NCI-H2081 treated with DMSO at 0.1 percent for 48 hours (cell line): ENCODE measurements at places on chromosomes 12 and 14.

- DNase-seq = no peak
Measured at GRCh38 chr14:103510724-103511693, 11.6 kb downstream of the CKB start.

DNA sequence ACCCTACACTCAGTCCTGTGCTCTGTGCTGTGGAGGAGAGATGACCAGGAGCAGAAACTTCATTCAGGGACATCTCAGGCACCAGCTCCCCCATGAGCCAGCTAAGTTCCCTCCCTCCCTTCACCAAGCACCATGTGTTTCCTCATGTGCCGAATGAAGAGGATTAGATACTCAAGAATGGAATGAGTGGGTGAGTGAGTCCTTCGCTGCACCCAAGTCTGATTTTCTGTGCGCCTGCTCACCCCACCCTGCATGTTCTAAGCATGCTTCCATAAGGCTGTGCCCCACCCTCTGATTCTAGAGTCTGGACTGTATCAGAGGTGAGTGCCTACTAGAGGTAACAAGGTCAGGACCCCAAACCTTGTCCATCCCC lies 12.1 kb downstream of the SERPINA5 start:
- no peak for DNase-seq

DNA sequence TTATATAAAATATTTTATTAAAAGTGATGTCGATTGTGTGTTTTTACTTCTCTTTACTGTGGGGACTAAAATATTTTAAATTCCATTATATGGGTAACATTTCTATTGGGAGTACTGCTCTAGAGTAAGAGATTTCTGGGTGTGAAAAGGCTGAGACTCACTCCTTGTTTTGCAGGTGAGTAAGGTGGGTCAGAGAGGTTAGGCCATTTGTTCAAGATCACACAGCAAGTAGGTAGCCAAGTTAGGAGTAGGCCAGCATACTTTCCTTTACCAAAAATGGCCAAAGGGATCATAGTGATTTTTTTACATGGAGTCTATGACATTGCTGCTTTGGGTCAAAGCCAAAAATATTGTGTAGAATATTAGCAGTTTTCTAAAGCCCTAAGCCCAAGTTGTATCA lies 138.0 kb downstream of the ETV6 start:
- DNase-seq = no peak

DNA sequence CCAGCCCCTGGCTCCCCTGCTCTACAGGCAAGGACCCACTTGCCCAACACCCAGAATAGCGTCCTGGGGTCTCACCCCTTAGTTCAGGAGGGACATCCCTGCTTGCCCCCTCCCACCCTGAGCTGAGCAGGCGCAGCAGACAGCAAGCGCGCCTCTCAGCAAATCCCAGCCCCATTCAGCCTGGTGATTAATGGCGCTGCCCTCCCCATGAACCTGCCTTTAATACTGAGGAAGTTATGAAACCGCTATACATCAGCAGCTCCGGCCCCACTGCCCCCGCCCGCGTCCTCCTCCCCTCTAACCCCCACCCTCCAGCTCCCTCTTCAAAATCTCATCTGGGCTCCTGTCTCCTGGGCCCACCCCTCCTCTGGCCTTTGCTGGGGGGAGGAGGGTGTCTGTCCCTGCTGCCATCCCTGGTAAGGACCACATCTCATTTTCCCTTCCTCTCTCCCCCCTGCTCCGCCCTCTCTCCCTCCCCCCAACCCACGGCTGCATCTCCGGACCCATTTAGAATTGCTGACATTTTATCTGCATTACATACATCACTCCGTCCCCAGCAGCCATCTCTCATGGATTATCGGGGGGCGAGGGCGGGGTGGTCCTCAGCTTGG lies 7.1 kb upstream of the SMUG1 start:
- DNase-seq = no peak

DNA sequence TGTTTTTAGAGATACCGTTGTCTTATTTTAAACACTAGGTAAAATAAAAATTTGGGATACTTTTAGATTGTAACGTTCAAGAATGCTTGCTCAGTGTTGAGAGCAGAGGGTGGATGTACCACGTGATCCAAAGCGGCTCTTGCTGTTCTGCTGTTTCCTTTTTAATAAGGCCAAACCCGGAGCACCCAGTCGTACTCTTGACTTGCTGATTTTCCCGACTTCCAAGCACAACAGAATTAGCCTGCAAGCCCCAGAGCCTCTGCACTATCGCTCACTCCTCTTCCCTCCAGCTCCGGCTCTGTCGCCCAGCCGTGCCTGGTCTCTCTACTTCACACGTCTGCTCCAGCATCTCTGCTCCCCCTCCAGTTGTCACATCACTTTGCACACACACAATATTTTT lies 77.3 kb downstream of the EMP1 start:
- no peak for DNase-seq

DNA sequence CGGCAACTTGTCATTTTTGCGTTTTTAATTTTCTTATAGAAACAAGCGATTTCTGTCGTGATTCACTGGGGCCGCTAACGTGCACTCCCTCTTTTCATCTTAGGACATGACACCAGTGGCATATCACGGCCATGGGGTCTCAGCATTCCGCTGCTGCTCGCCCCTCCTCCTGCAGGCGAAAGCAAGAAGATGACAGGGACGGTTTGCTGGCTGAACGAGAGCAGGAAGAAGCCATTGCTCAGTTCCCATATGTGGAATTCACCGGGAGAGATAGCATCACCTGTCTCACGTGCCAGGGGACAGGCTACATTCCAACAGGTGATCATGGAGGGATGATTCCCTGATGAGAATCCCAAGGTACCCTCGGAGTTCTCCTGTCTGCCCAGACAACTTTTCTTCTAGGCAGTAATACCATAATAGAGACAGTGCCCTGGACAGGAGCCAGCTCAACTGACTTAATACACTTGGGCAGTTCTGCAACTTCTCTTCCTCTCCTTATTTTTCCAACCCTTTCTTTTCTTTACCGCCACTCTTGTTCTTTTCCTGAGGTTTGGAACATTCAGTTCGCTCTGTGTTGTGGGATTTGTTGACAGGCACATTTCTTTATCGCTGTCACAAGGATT lies 821 bp downstream of the TMEM106C start:
- DNase-seq = no peak

GRCh38 chr14:81980601-81981306 lies 447.1 kb upstream of the SEL1L start:
- DNase-seq = no peak

DNA sequence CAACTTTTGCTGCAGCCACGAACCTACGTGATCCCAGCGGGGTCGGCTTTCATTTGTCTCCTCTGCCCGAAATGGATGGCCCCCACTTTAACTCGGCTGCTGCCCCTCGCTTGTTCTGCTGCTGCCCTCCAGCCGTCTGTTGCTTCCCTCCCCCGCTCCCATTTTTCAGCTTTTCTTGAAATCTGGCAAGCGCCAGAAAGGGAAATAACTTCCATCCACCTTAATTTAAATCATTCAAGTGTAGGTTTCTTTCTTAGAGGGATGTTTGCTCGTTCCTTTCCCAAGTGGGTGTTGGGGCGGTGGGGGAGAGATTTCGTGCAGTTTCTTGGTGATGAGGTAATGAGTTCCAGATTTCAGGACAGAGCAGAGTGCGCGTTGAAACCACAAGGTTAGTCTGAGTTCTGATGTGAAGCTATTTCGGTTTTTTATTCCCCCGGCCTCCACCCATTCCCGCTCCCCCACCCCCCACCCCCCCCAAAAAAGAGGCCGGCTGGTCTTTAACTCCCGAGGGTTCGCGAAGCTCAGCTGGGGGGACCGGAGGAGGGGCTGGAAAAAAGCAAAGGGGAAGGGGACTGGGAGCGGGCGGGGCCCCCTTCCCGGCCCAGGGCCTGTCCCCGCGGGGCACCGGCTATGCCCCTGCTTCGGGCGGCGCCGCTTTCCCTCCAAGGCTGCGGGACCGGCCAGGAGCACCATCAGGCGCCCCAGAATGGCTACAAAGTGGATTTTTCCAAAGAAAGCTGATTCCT lies 2.2 kb upstream of the ZFP36L1 start:
- no peak for DNase-seq

DNA sequence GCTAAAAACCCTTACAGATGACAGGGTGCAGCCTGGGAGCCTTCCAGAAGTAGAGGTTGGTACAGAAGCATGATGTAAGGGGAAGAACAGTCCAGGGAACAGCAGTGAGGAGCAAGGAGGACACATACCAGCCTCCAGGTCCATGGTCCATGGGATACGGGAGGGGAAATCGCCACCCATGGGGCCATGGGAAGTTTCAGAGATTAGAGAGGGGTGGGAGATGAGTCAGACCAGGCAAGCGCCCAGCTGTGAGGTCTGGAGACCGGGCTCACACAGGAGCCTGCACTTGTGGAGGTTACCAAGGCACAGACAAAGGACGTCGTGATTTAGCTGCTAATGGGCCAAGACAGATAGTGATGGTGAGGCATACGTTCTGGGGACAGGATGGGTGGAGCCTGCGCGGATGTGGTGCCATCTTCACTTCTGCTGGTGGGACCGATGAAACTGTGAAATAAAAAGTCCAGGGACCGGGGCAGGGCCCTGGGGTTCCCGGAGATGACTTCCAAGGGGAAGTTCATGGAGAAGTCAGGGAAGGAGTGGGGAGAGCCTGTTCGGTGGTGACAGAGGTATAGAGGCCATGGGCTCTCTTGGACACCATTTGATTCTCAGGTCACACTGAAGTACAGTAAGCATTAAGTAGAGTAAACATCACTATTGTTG lies 17.7 kb upstream of the LRP1-AS start:
- DNase-seq = no peak

DNA sequence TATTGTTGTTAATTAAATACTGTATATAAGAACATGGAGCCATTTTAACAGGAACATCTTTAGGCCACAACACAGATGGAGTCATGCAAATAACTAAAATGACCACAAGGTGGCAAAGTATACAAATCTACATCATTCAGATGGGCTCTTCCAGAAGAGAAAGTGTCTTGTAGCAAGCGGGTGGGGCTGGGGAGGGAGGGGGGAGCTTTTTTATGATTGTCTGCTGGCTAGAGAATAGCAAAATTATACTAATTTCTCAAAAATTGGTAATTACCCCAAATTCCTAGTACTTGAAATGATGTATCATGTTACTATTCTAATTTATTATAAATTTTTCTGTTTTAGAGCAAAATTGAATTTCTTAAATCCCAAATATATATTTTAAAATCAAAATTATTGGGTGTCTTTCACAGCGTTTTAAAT lies 378.7 kb downstream of the PRKD1 start:
- peak; percentile 51 for DNase-seq

DNA sequence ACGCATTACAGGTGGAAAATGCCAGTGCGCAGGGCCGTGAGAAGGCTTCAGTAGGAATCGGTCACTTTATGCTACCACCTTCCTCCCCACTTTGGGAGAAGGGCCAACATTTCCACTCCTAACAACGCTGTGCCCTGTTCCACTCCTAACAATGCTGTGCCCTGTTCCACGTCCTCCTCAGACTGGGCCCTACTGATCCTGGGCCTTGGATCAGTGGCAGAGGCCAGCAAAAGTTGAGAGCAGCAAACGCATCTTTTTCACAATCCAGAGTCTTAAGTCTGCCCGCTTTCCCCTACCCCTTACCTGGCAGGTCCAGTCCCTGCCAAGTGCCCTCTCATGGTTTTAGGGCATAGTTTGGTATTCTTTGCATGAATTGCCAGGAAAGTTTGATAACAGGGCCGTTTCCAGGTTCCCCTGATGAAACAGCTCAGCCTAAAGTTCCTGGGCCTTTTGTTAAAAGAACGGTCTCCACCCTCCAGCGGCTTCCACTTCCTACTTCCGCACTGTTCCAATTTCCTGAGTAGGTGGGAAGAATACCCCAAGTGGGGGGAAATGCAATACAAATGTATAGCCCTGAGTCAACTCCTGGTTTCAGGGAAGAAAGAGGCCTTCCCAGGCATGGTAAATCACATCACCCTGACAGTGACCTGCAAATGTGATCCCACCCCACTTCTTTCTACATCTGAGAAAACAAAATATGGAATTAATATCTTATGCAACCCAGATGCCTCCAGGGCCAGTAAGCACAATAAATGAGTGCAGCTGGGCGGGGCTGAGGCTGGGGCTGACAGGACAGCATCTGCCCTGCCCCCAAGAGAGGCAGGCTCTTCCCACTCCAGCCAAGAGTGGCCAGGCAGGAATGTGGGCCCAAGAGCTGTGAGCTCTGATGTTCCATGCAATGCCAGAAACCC lies 15.0 kb downstream of the KCTD10 start:
- no peak for DNase-seq

- no peak for DNase-seq
Measured at GRCh38 chr12:24325331-24325730, 375.9 kb upstream of the SOX5 start.

- no peak for DNase-seq
Measured at GRCh38 chr14:65729566-65729965, 317.0 kb downstream of the FUT8 start.

- DNase-seq = no peak
Measured at GRCh38 chr12:51672334-51672733, 81.3 kb downstream of the SCN8A start.

DNA sequence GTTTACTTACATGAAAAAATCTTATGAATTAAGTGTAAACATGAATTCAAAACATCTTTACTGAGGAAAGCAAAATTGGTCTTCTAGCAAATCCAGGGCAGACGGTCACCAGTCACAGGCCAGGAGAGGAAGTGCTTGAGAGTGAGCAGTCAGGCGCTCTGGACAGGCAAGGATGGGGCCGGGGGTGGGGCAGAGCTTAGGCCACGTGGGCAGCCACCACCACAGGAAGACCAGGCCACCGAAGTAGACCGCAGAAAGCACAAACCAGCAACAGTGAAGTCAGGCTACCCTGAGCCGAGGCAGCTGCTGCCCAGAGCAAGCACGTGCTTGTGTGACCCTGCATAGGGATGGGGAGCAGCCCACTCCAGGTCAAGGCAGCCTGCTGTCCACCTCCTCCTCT lies 33.5 kb downstream of the SLC6A12 start:
- no peak for DNase-seq

GRCh38 chr12:108832208-108832607 lies 25.2 kb downstream of the SSH1 start:
- no peak for DNase-seq

DNA sequence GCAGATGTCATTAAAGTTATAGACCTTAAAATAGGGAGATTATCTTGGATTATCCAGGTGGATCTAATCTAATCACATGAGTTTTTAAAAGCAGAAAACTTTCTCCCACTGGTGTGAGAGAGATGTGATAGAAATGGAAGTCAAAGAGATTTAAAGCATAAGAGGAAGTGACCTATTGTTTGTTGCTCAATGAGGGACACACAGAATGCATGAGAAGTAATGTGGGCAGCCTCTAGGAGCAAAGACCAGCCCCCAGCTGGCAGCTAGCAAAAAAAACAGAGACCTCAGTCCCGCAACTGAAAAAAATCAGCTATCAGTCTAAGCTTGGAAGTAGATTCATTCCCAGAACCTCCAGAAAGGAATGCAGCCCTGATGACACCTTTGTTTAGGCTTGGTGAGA lies 24.6 kb upstream of the ANP32D start:
- no peak for DNase-seq
